ENCODE measurements at places on chromosomes 12 and 14.
A peak's percentile ranks its signal among the peaks of the same experiment; 100 is the strongest.

- no peak for DNase-seq
These were observed 349.1 kb downstream of the DPF3 start for GRCh38 chr14:72544615-72545387.

DNA sequence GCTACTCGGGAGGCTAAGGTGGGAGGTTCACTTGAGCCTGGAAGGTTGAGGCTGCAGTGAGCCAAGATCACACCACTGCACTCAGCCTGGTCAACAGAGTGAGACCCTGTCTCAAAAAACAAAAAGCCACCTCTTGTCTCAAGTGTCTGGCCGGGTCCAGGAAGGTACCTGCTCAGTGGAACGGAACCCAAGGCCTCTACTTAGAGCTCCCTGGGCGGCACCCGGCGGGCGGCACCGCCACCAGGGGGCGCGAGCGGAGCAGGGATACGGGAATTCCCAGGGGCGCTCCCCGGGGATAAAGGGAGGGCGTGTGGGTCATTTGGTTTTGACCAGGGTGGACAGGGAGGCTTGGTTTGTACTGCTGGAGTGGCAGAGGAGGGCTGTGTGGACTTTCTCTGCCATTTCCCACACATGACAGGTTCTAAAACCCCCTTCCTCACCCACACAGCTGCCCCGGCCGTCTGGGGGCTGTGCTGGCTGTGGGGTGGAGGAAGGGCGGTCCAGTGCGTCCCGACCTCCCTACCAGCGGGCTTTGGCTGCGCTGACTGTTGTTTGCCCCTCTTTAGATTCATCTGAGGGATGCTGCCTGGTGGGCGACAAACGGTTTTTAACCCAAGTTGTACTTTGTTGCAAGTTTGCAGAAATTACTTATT, 91.4 kb downstream of the SETD3 start:
- DNase-seq = peak; percentile 21

DNA sequence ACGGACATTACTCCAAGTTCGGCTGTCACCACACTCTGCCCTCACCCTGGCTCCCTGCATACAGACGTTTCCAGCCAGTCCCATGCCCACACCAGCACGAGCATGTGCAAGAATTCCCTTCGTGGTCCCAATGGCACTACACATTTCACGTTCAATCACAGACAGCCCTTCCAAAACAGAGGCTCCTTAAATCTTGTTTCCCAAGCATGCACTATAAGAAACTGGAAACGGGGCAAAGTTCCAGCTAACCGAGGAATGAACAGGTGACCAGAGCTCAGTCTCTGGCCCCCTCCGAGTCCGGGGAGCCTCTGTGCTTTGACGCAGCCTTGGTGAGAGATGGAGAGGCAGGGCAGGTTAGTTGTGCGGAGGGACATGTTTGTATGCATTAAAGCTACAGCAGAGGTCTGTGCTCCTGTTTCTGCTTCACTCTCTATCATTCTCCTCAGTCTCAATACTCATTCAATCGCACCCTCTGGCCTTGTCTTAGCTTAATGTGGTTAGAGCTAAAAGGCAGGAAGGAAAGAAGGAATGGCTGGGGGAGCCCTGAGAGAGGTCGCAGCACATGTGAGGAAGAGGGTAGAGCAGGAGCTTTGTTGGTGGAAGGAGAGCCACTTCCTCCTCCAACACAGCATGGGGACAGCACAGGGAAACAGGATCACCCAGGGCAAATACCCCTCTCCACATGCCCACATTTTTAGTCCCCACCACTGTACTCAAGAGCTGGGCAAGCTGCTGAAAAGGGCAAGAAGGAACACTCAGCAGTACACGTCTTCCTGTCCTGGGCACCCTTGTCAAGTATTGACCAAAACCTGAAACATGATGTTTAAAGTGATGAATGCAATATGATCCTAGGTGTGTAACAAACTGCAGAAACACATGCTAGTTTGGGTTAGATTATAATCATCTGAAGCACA, 12.2 kb upstream of the SELPLG start:
- no peak for DNase-seq

GRCh38 chr12:10732066-10732465, 8.9 kb upstream of the YBX3 start:
- DNase-seq = no peak

GRCh38 chr14:74038020-74038859, 19.1 kb downstream of the BBOF1 start:
- DNase-seq = no peak

DNA sequence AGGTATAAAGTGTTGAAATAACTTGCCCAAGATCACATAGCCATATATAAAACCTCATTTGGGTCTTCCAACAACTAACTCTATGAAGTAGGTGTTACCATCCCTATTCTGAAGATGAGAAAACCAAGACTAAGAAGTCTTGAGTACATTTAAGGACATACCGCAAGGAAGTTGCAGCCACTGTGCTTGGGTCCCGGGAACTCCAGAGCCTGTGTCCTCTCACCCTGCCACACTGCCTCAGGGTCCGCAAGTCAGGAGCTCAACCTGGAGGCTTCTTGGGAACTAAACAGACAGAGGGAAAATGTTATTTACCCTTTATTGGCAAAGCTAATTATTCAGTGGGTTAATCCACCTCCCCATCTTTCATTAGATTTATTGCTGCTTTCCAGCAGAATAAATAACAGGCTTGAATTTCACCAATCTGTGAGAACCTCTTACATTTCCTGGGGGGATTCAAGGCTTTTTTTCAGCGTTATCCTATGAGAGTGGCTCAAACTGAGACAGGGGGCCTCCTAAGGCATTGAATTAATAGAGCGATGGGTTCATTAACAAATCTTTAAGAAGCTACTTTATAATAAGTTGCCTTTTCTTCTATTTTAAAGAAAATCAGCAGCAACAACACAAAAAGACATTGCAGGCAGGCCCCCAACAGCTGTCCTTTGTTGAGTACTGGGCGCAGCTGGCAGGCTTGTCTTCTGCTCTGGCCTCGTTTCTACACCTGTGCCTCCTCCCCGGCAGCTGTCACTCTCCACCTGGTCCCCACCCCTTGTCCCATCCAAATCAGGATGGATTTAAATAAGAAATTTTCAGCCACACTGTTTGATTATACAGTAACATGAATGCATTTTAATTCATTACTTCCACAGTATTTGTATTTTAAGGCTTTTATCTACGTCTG, 25.3 kb downstream of the PHLDA1 start:
- no peak for DNase-seq

GRCh38 chr14:75015496-75015895, 12.8 kb downstream of the EIF2B2 start:
- no peak for DNase-seq

DNA sequence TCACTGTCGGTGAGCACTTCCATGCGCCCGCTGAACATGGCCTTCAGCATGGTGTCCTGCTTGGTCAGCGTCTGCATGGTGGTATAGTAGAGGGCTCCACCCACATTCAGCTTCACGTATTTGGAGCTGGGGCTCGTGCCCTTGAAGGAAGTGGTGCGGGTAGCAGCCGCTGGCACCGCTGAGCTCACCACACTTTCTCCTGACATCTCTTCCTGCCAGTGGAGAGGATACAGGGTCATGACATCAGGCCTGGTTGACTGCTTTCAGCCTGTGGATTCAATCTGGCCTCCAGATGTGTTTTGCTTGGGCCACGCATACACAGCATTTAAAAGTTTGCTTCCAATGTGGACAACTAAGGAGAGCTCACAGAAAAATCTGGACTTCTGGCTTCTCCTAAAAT, 7.6 kb downstream of the KCTD10 start:
- no peak for DNase-seq

DNA sequence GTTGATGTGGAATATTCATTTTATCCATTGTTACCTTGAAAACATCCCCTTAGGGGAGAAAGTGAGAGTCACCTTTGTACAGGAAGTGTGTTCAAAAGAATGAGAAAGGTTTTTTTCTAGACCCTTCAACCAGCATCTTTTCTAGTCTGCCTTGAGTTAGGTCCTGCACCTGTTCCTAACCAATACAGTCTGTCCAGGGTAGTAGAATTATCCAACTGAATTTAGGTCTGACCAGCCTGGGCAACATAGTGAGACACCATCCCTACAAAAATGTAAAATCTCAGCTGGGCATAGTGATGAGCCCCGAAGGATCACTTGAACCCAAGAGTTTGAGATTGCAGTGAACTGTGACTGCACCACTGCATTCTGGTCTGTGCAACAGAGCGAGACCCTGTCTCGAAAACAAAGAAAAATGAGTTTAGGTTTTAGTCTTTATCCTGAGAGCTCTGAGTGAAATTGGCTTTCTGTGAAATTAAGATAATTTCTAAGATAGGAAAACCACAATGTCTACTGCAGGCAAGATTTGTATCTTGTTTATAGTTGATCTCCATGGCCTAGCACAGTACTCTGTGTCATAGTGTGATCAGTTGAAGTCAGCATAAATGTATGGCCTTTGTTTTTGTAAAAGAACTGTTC, 25.2 kb downstream of the ARHGAP5 start:
- DNase-seq = no peak

- no peak for DNase-seq
These were observed 364.5 kb upstream of the DIO2 start for GRCh38 chr14:80575763-80576162.
